Fibroblast of skin of back (primary cell): ENCODE measurements at places on chromosomes 13 and 19.

DNA sequence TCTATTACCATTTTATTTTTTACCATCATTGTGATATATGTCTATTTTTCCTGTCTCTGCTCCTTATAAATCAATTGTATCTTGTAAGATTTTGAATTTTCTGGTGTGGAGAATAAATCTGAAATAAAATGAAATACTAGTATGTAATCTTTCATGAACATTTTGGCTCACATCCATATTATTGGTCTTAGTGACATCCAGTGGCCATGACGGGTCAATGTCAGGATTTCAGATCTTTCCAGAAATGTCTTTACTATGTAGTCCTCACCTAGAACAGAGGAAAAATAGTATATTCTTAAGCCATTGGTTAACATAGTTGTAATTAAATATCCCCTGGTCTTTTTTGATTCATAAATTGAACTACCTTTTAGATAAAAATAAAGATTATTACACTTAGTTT, 109.8 kb upstream of the GPC6 start:
- no peak for DNase-seq

DNA sequence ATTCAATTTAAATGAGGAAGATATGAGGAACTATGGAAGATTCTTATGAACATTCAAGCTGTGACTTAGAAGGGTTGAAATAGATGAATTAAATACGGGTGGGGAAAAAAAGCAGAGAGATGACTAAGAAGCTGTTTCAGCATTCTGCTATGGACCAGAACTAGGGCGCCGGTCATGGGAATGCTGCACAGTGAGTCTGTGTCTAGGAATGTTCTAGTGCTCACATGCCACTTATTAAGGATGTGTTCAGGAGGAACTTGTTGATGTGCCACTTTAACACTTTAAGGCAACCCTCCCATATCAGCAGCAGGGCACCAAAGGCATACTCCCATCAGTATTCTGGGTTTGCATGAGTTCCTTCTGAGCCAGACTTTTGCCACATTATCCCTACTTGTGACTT, 152.1 kb downstream of the POSTN start:
- peak; percentile 99 for DNase-seq

- no peak for DNase-seq
Measured at GRCh38 chr13:99064624-99065234, 86.9 kb upstream of the DOCK9 start.

DNA sequence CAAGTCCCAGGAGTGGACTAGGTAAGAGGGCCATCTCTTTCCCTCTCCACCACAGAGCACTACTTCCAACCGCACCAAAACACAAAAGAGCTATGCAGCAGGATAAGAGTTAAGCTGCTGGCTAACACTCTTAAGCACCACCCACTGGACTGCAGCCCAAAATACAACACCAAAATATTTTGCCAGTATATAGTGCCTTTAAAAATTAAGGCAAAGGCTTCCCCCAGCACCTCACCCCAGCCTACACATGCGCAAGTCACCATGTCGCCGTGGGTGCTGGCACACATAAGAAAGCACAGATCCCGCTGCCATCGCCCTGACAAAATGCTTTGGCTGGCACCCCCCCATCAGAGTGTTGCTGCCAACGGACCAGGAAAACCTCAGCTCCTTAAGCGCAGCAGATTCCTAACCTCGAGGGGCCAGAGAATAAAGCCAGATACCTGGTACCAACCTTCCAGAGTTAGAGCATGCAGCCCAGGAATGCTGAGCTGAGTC, 608.3 kb downstream of the PCDH17 start:
- DNase-seq = no peak

- DNase-seq = no peak
Measured at GRCh38 chr13:45195421-45195820, 5.4 kb downstream of the KCTD4 start.

- no peak for DNase-seq
Measured at GRCh38 chr13:20024702-20025101, 66.2 kb downstream of the ZMYM2 start.
